Stimulated activated CD4-positive, alpha-beta T cell treated with anti-CD3 and anti-CD28 coated beads, Interleukin-15, amount 100 ng/mL, for 1 hour (primary cell): ENCODE measurements at places on chromosomes 3 and 15.

GRCh38 chr3:9980251-9980650, 6.4 kb downstream of the EMC3 start:
- DNase-seq = no peak

DNA sequence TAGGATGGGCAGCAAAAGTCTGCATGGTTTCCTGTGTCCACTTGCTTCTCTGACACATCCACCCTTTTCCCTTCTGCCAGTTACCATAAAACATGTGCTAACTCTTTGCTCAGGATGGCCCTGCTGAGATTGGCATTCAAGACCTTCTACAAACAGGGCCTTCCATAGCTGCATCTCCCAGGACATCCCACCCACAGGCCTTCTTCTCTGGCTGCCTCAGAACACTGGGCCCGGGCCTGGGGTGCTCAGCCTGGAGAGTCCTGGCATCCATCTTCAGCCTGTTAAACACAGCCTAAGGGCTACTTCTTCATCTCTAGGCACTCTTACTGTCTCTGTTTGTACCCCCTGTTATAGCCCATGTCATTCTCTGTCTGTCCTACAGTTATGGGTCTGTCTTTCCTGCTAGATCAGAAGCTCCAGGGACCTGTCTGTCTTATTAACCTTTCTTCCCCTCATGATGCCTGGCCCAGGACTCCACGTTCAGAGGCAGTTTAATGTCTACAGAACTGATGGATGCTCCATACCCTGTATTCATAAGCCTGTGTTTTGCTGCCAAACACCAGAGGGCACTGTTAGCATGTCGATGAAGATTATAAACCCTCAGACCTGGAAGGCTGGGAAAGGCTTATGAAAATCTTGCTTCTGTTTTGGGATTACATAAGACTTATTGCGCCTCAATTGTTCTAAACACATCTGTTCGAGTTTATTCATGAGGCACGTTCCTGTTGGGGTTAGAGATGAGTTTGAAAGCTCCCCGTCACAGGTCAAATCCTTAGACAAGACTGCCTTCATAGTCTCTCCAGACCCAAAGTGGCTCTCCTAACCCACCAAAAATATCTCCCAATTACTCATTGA, 16.5 kb downstream of the SEMA3G start:
- no peak for DNase-seq

GRCh38 chr3:188916934-188917401, 254.8 kb upstream of the TPRG1 start:
- no peak for DNase-seq

DNA sequence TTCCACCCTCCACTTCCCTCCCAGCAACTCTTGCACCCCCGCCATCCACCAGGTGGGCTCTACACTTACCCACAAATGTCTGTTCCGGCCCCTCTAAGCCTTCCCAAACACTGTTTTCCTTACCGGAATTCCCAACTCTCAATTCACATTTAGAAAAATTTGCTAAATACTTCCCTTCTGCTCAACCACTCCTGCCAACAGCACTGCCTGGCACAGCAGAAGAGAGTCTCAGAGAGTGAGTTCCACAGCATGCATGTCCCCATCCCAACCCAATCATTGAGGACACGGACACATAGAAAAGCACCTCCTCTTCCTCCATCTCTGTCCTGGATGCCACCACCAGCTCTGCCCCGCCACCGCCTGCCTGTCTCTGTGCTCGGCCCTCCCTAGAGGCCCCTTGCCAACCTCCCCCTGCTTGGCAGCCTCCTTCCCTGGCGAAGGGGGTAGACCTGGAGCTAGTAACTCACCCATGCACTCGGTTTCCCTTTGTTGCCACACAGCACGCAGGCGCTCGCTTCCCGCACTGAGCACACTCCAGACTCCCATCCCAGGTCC, 66.2 kb upstream of the SLC6A1 start:
- no peak for DNase-seq

GRCh38 chr15:48324949-48325348, 6.3 kb upstream of the DUT start:
- DNase-seq = no peak

- DNase-seq = no peak
These were observed 397.6 kb downstream of the FOXP1 start for GRCh38 chr3:71185733-71186455.

GRCh38 chr3:107767897-107768605, 245.3 kb downstream of the BBX start:
- DNase-seq = no peak

GRCh38 chr3:100155590-100155989, 41.3 kb upstream of the FILIP1L start:
- no peak for DNase-seq

- no peak for DNase-seq
These were observed 128.7 kb downstream of the PDCD6IP start for GRCh38 chr3:33926998-33927605.

DNA sequence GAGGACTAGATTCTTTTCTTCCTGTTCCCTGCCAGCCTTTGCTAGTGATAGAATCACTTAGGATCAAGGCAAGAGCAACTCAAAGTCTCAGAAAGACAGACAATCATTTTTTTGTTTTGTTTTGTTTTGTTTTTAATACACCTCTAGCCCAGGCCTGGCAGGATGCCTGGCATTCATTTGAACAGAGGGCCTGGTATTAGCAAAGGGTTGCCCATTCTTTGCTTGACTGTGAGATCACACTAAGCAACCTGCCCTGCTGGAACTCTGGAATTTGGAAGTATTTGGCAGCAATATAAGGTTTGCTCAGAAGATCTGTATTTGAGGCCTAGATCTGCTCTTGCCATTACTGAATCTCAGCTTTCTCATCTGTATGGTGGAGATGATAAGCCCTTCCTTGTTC, 21.8 kb upstream of the ATP13A5 start:
- no peak for DNase-seq

DNA sequence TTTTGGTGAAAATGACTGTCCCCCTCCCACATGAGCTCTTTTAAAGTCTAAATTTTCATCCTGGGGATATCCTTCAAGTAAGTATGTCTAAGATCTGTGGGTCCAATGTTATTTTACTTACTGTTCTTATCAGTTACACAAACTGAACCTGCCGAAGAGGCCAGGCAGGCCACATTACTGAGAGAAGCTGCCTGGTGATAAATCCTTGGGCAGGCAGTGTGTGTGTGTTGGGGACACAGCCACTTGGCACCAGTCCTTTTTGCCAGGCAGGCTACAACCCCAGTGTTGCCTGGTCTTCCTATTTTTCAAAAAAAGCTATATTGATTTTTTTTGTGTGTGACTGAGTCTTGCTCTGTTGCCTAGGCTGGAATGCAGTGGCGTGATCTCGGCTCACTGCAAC, 50.6 kb upstream of the RASA2 start:
- DNase-seq = no peak

DNA sequence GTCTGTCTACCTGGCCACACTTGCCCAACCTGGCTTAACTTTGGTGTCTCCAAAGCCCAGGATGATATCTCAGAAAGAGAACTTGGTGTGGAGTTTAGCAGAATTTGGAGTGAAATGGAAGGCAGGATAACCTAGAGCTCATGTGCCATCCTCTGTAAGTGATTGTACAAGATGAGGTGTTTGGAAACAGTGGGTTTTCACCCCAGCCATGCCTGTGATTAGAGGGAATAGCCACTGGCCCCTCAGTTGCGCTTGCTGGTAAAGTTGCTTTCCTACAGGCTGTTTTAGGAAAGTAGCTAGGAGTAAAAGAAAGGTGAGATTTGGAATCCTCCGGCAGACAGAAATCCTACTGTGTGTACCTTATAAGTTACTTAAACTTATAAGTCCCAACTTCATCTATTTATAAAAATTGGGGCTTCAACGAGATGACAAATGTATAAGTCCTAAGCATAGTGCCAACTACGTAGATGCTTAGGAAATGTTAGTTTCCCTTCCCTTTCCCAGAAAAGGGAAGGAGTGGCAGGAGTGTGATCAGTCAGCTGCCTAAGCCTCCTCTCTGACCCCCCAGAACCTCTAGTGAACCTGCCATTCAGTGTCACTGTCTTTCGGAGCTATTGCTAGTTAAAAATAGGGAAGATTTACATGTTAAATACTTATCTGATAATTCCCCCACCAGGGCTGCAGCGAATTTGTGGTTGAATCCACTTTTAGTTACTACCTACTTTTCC, 13.4 kb upstream of the BMF start:
- DNase-seq = no peak

- DNase-seq = no peak
These were observed 117.4 kb upstream of the LPP start for GRCh38 chr3:188036375-188037194.

DNA sequence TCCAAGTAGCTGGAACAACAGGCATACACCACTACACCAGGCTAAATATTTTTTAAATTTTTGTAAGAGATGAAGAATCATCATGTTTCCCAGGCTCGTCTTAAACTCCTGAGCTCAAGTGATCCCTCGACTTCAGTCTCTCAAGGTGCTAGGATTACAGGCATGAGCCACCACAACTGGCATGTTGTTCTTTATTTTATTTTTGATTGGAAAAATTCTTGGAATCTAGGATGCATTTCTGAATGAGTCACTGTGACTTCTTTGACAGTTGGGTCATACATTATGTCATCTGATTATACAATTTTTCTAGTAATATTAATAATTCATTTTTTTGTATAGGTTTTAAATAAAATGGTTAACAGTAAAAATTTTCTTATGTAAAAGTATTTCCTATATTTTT, 870.2 kb downstream of the SI start:
- no peak for DNase-seq

- DNase-seq = no peak
These were observed 71.3 kb downstream of the TMCC1 start for GRCh38 chr3:129822241-129822640.

- no peak for DNase-seq
These were observed 253.5 kb upstream of the CTDSPL start for GRCh38 chr3:37608061-37608702.

- DNase-seq = no peak
These were observed 2.1 kb downstream of the MCTP2 start for GRCh38 chr15:94233441-94233840.

GRCh38 chr3:125433611-125434041, 58.5 kb upstream of the ZNF148 start:
- no peak for DNase-seq

DNA sequence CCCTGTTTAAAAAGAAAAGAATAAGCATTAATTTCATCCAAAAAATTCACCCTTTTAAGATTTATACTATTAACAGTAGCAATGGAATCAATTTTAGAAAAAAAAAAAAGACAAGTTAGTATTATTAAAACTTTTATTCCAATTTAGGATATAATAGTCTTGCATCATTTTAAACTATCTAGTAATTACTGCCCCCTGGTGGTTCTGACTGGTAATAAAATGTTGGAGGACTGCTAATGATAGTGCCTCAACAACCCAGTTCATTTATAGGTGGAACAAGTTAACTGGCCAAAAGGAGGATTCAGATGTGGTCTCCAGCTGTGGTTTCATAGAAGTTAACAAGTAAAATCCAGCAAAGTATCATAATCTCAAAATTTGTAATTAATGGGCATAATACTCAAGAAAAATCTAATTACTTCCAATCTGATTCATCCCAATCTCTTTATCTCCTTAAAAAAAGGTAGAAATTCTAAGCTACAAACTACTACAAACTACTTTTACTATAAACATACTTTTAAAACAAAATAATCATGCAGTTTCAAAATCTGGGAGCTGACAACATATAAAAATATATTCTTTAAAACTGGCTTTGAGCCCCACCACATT, 30.7 kb upstream of the WDR49 start:
- no peak for DNase-seq

- no peak for DNase-seq
These were observed 36.5 kb downstream of the RPLP1 start for GRCh38 chr15:69489073-69489571.

GRCh38 chr3:58487140-58487886, 4.6 kb upstream of the KCTD6 start:
- DNase-seq = no peak

DNA sequence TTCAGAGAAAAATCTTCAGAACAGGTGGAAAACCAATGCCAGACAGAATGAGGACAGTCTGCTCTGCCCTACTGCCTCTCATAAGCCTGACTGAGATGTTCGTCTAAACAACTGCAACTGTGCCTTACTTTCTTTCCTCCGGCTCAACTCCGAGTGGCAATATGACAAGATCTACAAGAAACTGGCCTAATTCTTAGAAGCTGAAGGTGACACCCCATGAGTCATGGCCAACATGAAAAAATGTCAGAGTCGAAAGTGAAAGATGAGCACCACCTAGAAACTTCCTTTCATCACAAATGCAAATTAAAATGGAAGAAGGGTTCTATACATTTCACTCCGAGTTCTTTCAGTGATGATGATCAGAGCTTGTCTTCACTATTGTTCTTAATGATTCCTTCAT, 12.9 kb downstream of the PCYT1A start:
- no peak for DNase-seq

- DNase-seq = no peak
These were observed 5.5 kb downstream of the AP3S2 start for GRCh38 chr15:89888214-89888804.

GRCh38 chr3:179801263-179801662, 148.4 kb downstream of the USP13 start:
- DNase-seq = no peak

GRCh38 chr15:29708519-29708918, 113.7 kb downstream of the TJP1 start:
- no peak for DNase-seq

- no peak for DNase-seq
These were observed 43.9 kb downstream of the MEIS2 start for GRCh38 chr15:37056177-37057121.

DNA sequence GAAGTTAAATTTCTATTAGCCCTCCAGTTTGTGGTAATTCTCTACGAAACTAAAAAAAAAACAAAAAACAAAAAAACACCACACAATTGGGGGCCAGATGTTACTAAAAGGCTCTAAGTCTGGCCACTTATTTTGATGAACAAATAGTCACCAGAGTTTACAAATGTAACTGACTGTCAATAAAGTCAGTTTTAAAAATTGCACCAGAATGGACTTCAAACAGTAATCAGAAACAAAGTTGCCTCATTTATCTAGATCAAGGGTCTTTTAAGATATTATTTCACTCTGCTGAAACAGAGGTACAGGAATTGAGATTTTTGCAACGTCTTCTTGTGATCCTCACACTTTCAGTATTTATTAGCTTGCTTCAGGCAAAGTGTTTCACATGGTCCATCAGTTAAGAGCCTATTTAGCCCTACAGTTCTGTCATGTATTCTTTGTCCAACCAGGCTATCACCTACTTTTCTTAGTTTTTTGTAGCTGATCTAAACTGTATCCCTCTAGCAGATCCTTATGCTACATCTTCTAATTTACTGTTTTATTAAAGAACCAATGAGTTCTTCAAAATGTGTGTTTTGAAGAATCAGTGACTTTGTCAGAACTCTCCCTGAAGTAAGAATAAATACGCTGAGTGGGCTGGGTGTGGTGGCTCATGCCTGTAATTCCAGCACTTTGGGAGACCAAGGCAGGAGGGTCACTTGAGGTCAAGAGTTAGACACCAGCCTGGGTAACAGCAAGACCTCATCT, 74.7 kb downstream of the ANKRD28 start:
- no peak for DNase-seq

- no peak for DNase-seq
These were observed 137.6 kb downstream of the SMAD6 start for GRCh38 chr15:66839506-66840112.
